ENCODE measurements at places on chromosomes 3 and 15. TPM values are rescaled to one million over a fixed set of nuclear protein-coding genes. Genes with fewer than 3 reads are reported as not detected.

- no peak overlapping the region for H3K27ac ChIP-seq
- no peaks in the 10 kb centered on the region for H3K4me1 ChIP-seq
- no peak for DNase-seq
- no peaks in the 10 kb centered on the region for H3K36me3 ChIP-seq
Observed at GRCh38 chr3:191944835-191945234, 483.9 kb downstream of the PYDC2 start.

GRCh38 chr3:178217479-178217878, 318.8 kb upstream of the KCNMB2 start:
- H3K27ac ChIP-seq: peak overlapping the region; percentile 75
- no peak for DNase-seq
- H3K27me3 ChIP-seq: no peaks in the 10 kb centered on the region

DNA sequence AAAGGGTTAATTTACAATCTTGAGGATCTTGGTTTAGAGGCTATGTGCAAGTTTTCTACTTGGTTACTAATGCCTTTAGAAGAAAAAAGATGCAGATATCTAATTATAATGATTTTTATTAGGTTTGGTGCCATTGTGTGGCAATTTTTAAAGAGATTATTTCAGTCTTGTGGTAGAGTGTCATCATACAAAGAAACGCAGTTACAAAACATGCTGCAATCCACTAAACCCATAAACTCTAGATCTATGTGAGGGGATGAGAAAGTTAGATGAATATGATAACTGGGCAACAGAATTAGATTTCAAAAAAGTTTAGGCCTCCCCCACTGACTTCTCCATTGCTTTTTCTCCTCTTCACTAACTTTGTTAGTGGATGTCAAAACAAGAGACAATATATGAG, 106.0 kb downstream of the ARPP21 start:
- H3K27ac ChIP-seq: no peak overlapping the region
- peaks cover 24% of the 10 kb centered on the region for H3K27me3 ChIP-seq
- no peaks in the 10 kb centered on the region for H3K36me3 ChIP-seq

DNA sequence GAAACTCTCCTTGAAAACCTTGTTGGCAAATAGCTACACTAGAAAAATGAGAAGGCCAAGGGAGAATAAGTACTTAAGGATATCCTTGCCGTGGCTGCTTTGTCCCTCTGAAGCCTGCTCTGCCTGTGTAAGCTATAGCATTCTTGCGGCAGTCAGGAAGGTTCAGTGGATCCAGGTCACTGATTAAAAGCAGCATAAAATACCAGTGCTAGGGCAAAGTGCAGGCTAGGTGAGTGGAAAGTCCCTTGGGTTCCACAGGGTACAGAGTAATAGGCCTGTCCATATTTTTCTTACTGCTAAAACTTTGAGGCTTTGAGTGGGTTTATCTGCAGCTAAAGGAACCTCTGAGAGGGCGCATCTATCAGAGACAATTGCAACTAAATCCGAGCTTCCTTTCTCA, 10.3 kb downstream of the CXCR6 start:
- no peak overlapping the region for H3K27ac ChIP-seq
- no peak for DNase-seq

GRCh38 chr3:122577409-122578031, at the start of gene PARP15:
PARP15 (plus strand) TSS chr3:122577650; CDS start chr3:122577668, 18 bp downstream.
- peak within 1 kb of the TSS; percentile 75 for H3K4me3 ChIP-seq
- peaks cover 9% of the 10 kb centered on the region for H3K4me1 ChIP-seq
- no peak for DNase-seq

GRCh38 chr15:27545494-27546255, 553.4 kb downstream of the OCA2 start:
- H3K27me3 ChIP-seq: no peaks in the 10 kb centered on the region
- no peak overlapping the region for H3K27ac ChIP-seq
- no peak for DNase-seq
- H3K4me1 ChIP-seq: peaks cover 14% of the 10 kb centered on the region
- H3K4me3 ChIP-seq: no peak overlapping the region

DNA sequence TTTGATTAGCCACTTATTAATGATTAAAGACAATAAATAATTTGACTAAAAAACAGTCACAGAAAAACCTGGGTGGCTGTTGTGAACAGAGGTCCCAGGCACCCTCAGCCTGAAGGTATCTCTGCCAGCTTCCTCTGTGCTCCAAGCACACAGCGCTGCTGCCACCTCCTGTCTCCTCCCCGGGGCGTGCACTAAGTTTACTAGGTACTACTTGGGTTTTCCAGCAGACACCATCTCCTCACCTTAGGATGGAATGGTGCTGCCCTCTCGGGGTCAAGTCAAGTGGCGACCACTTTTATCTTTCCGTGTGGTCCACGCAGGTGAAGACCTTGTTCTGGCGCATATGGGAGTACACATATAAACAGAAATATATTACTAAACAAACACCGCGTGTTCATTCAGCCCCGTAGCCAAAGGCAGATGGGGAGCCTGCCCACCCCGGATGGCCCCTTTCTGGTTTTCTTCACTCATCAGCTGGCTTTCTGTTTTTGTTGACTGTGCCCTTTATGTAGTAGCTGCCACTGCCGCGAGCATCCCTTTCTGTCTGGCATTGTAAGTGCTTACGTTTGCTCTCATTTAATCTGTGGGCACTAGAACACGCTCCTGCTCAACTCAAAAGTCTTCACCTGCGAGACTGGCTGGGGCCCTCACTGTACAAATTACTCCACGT, 128.0 kb downstream of the LRIG1 start:
- no peak for DNase-seq
- peaks cover 12% of the 10 kb centered on the region for H3K36me3 ChIP-seq
- H3K27me3 ChIP-seq: no peaks in the 10 kb centered on the region
- H3K27ac ChIP-seq: no peak overlapping the region
- no peak overlapping the region for H3K4me3 ChIP-seq

DNA sequence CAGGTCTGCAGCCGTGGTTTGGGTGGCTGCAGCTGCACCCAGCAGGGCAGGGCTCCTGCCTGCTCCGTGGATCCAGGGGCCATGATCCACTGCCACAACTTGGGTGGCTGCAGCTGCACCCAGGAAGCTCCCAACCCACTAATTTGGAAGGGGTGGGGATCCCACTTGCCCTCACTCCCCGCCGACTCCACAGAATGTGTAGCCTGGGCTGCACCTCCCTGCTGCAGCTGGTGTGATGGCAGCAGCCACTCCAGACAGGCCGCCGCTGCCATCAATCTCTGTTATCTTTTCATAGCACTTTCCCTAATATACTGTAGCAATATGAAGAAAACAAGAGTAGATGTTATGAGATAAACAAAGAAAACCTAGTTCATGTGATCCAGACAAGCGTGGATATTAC, 137.8 kb upstream of the CNTN3 start:
- no peaks in the 10 kb centered on the region for H3K27me3 ChIP-seq
- H3K4me3 ChIP-seq: no peak overlapping the region
- no peak overlapping the region for H3K27ac ChIP-seq

IP6K1 gene
- 46.3 TPM for total RNA-seq

CLDN1 gene
- total RNA-seq: 37.8 TPM

ADGRG7 gene
- total RNA-seq: 1.4 TPM

ALDH1A2 gene
- total RNA-seq: 1.4 TPM

GOLGA6D gene
- total RNA-seq: 0.13 TPM
